HT1080 (cell line): ENCODE measurements at places on chromosomes 5 and 9. TPM values are rescaled to one million over a fixed set of nuclear protein-coding genes. Genes with fewer than 3 reads are reported as not detected.
A peak's percentile ranks its signal among the peaks of the same experiment; 100 is the strongest.

DNA sequence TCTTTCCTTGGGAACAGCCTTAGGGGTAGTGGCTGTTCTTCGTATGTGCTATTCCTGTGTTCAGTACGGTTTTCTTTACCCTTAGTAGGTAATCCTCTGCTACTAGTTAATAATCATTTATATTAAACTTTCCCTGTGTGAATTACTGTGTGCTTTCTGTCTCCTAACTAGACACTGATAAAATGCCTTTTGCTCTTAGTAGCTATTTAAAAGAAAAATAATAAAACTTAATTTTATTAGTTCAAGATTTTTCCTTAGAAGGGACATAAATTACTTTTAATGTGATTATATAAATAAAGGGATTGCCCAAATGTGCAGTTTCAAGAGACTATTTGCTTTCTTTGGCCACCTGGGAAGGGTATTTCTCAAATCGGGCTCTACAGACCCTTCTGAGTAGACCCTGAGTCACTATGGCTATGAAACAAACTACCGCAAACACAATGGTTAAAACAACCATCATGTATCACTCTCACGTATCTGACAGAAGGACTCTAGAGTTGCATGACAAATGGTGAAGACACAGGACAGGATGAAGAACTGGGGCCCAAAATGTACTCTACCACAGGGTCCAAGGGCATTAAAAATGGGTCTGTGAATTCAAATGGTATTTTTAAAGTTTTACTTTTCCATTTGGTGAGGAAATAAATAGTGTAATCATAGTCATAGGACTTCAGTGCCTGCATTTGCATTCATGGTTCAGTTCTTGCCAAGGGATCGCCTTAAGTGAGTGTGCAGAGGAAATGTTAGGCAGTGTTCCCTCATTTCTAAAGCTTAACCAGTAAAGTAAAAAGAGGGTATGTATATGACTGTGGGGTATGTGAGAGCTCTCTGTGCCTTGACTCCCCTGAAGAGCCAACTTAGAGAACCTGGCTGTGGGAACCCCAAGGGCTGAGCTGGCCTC is 97.0 kb downstream of the TSSK1B start:
- peak; percentile 68 for DNase-seq

DNA sequence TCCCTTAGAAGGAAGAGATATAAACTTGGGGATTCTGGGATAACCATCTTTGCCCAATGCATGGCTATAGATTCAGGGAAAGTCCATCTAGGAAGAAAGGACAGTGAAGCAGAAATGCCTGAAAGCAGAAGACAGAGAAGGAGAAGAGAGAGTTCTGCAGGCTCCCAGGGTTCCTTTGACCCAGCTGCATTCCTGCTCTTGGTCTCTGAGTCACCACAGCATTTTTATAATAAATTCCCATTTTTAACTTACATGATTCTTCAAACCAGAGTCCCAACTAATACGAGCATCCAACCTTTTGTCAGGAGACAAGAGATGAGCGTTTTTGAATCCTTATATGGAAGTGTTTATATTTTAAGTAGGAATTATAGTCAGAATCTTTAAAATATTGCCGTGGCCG is 12.0 kb upstream of the AOPEP start:
- DNase-seq: no peak

DNA sequence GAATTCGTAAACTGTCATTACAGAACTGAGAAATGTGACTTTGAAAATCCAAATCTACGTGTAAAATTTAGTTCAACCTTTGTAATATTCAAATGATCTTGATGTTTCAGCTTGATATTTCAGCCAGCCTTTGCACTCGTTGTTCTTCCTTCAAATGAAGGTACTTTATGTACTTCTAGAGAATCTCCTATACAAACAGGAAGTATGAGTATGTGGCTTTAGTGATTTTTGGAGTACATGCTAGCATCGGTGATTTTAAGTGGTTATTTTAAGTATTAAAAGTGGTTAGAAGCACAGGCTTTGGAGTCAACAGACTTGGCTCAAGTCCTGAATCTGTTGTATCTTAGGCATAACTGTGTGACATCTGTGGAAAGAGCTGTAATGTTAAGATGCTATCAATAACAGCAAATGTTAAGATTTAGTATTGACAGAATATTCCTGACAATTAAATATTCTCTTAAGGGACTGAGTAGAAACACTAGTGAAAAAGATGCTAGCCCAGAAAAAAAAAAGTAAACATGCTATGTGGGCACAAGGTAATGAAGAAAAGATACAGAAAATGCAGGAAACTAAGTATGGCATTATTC is 398.0 kb downstream of the ADGRV1 start:
- no peak for DNase-seq

GRCh38 chr5:149271195-149271715 is 404 bp upstream of the AFAP1L1 start:
- DNase-seq: no peak

DNA sequence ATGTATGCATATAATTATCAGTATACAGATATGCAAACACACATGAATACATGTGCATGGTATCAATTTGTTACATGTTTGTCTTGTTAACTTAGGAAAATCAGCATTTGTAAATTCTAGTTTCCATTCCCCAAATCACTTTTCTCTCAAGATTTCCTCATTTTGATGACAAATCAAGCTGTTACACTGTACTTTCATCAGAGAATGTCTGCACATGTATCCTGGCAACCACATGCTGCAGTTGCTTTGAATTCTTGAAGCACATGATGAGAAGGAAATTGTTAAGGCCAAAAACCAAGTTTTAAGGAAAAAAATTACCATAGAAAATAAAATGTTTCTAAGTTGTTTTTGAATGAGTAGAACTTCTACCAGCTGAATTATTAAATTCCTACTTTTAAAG is 1834.5 kb downstream of the EFNA5 start:
- DNase-seq: no peak

GRCh38 chr9:132632413-132633129 is 37.2 kb downstream of the DDX31 start:
- no peak for DNase-seq

Gene PTGES
- 0.10 and 0.18 TPM in 2 replicates for total RNA-seq

Gene HNRNPK
- total RNA-seq: 681 and 1,082 TPM in 2 replicates

Gene CMYA5
- total RNA-seq: 0.06 and 0.17 TPM in 2 replicates
